ENCODE measurements at places on chromosomes 1 and 21.

GRCh38 chr1:174060090-174060489 is 37.9 kb upstream of the RC3H1 start:
- DNase-seq = no peak

- DNase-seq = no peak
Measured at GRCh38 chr1:223741861-223742260, 29.5 kb downstream of the CAPN2 start.

DNA sequence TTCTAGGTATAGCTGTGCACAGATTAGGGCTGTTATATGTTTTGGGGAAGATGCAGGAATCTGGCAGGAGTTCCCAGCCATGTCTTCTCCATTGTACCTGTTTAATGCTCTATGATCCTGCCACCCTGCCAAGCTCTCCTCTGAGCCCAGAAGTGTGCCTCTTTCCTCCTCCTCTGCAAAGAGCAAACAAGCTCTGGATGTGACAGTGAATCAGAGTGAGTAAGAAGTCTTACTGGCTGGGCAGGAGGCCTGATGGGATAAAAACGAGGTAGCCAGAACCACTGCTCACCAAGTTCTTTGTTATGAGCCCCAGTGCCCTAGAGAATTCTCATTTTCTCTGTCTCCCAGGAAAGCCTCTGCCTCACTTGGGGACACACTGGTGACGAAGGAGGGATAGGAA is 69.0 kb downstream of the BRINP2 start:
- DNase-seq = no peak

DNA sequence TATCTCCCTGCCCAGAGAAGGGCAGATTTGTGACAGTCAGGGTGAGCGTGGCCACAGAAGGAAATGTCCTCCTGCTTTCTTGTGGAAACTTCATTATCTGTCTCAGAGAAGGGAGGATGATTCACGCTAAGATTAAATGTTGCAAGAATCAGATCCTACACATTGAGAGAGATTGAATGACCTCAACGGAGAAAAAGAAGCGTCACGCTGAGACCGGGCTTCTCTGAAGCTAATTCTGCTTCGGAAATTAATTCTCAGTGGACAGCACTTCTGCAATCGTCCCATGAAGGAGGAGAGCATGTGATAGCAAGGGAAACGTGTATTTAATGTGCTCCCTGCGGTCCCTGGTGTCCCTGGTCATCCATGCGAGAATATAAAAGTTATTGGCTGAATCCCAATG is 19.8 kb upstream of the C1orf21 start:
- no peak for DNase-seq

- no peak for DNase-seq
Measured at GRCh38 chr1:92117526-92117925, 37.4 kb downstream of the BTBD8 start.

DNA sequence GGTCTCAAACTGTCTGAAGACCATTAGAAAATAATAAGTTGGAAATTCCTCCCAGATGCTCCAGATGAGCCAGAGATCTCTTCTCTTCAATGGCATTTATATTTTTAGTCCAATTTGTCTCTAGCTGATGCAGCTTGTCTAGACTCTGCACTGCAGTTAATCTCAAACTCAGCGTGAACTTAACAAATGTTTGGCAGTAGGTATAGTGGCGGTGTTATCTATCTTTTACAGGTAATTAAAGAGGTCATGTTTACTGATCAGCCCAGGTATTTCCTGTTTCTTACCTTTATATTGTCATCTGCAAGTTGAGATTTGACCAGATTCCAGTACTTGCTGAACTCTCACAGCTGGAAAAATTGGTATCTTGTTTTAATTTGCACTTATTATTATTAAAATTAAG is 1024.5 kb upstream of the ADGRL2 start:
- DNase-seq = no peak

DNA sequence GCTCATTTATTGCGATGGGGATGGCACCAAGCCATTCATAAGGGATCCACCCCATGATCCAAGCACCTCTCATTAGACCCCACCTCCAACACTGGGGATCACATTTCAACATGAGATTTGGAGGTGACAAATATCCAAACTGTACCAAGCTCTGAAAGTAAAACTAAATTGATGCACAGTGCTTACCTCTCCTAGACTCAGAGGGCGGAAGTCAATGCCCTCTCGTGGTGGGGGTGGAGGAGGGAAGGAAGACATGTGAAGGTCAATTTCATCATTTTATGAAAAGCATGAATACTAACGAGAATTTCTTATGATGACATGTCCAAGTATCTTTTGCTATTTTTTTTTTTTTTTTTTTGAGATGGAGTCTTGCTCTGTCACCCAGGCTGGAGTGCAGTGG is 120.0 kb downstream of the PGBD5 start:
- DNase-seq = no peak

GRCh38 chr1:100320311-100321099 is 31.8 kb upstream of the CDC14A start:
- DNase-seq = no peak

DNA sequence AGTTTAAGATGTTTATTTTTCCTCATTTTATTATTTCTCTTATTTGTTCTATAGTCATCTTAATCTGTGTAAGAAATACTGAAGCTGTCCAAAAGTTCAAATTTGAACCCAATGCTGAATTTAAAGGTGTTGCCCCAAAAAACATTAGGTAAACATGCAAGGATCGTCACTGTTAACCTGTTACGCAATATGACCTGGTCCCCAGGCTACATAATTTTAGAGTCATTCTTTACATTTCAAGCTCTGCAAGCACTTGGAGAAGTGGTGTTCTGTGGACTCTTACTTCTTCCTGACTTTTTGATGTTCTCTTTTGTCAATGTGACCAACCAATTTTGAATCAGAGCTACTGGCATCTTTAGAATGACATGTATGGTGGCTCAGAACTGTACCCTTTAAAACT is 106.0 kb downstream of the CLIC6 start:
- no peak for DNase-seq
